DMS153 (cell line): ENCODE measurements at places on chromosomes 11 and 22.

- no peak for DNase-seq
Observed at GRCh38 chr22:28043266-28043665, 124.2 kb upstream of the PITPNB start.

- DNase-seq = no peak
Observed at GRCh38 chr11:62340269-62340901, 3.1 kb downstream of the ASRGL1 start.

- no peak for DNase-seq
Observed at GRCh38 chr22:45450921-45451651, 37.6 kb downstream of the RIBC2 start.

GRCh38 chr11:6604081-6604626, 580 bp downstream of the ILK start:
- no peak for DNase-seq

DNA sequence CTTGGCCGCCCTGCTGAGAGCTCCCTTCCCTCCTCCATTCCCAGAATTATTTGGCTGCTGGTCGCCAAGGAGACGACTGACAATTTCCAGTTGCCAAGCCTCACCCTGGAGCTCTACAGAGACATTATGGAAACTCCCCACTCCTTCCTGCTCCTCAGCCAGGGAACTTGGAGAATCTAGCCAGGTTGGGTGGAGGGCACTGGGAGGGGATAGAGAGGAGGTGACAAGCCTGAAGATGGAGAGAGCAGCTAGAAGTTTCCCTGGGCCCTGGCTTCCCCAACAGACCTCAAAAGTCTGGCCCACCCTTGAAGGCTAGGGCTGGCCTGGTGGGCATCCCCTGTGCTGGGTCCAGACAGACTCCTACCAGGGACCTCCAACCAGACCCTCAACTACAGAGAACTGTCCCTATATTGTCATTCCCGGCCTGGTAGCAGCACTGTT, 6.7 kb upstream of the VSIG10L2 start:
- DNase-seq = no peak

DNA sequence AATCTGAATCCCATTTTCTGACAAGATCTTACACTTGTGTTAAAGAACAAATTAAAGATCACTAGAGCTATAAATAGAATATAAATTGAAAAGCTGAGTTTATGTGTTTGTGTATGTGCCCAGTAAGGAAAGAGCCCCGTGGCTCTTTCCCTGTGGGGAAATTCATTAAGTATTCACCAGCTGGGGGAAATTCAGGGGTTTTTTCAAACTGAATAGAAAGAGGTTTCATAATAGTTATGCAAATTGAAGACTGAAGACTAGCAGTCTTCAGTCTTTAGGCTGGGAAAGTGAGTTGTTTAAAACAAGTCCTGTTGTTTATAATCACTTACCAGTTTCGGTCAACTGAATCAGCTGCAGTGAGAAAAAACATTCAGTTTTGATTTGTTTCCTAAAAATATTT, 11.3 kb upstream of the MS4A7 start:
- no peak for DNase-seq
